ENCODE measurements at places on chromosomes 1 and 21.
A peak's percentile ranks its signal among the peaks of the same experiment; 100 is the strongest.

- DNase-seq = no peak
Observed at GRCh38 chr1:11214698-11215380, 25.7 kb downstream of the ANGPTL7 start.

DNA sequence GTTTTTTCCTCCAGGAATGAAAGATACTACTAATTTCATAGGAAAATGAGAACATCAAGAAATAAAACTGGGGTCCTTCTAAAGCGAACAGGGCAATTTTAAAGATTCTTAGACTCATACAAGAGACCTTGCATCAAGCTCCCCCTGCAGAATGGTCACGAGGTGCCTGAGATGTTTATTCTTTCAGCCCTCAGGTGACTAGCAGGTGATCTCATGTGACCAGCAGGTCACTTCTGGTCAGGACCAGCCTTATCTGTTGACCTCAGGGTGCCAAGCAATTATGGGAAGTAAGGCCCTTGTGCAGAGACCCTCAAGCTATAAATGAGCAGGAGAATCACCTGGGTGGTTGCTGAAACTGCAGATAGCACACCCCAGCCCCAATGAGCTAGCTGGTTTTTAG lies 20.6 kb upstream of the TMEM51 start:
- DNase-seq = peak; percentile 9

DNA sequence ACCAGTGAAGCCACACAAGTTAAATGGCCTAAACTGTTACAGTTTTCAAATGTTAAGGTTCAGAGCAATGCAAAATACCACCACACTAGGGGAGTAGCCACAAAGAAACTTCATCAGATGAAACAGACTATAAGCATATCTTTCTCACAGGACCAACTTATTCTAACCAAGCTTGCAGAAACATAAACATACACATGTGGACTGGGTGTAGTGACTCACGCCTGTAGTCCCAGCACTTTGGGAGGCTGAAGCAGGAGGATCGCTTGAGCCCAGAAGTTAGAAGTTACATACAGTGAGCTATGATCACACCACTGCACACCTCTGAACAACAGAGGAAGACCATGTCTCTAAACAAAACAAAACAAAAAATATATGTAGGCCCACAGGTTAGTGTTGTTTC lies 17.3 kb downstream of the WDR47 start:
- no peak for DNase-seq

DNA sequence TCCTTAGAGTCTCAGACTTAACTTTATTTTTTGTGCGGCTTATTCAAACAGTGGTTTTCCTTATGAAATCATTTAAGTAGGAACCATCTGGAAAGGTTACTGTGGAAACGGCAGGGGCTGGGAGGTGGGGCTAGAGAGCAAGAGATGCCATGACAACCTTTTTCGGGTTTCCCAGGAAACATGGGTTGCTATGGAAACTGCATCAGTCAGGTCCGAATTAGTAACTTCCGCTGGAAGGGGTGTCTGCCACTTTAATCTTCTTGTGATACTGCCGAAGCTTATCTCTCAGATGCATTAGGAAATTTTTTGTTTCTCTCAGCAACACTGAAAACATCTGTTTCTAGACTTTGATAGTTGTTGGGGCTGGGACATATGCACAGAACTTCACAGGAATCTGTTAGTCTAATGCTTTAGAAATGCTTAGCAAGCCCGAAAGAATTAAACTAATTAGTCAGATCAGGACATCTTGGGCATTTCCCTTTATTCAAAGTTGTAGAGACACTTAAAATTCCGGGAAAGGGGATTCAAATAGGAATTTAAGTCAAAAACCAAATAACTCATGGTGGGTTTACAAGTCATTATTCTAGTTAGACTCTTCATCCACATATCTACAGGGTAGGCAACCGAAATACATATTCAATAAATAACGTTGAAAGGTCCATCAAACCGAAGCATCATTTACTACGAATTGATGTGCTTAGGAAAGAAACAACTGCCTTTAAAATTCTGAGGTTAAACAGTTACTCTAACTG lies 2.6 kb downstream of the KCNA3 start:
- DNase-seq = peak; percentile 10

DNA sequence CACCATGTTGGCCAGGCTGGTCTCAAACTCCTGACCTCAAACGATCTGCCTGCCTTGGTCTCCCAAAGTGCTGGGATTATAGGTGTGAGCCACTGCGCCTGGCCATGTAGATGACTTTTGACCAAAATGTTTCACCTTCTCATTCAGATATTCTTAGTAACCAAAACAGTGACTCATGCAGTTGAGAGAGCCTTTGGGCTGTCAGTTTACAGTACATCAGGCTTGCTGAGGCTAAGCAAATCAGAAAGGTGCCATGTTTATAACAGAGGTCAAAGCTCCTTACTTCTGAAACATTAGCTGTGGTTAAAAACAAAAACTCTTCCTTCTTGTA lies 21.0 kb downstream of the CNIH4 start:
- DNase-seq = no peak

DNA sequence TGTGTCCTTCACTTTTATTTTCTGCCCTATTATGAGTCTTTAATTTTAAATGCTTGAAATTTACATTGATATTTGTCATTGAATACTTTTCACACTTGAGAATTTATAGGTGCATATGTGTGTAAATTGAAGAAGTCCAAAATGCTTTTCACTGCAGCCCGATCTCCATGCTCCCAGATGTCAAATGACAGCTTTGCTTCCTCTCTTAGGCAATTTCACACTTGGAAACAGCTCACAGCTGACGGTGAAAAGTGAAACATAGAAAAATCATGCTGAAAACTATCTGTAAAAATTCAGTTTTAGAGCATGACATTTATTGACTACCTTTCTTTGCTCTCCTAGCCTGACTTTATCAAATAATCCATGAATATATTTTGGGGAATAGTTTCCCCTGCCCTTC lies 196.0 kb downstream of the RPS6KC1 start:
- DNase-seq = no peak

Data from NCI-H146 (cell line).